ENCODE measurements at places on chromosomes 1 and 21.

- no peak for DNase-seq
Observed at GRCh38 chr1:17250601-17251000, 1.7 kb downstream of the PADI3 start.

- no peak for DNase-seq
Observed at GRCh38 chr1:228846952-228847351, 111.7 kb downstream of the RHOU start.

DNA sequence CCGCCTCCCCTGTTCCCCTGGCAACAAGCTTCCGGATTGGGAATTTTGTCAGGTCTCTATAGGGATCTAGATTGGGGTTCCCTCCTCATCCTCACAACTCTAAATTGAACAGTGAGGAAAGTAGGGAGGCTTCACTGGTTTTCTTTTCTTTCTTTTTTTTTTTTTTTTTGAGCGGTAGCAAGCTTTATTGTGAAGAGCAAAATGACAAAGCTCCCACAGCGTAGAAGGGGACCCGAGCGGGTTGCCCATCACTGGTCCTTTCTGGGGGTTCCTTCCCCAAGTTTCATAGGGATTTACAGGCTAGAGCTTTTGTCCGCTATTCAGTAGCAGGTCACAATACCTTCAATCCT lies 10.3 kb downstream of the ARHGEF2 start:
- DNase-seq = no peak

- DNase-seq = no peak
Observed at GRCh38 chr1:50775740-50776139, 184.3 kb downstream of the FAF1 start.

DNA sequence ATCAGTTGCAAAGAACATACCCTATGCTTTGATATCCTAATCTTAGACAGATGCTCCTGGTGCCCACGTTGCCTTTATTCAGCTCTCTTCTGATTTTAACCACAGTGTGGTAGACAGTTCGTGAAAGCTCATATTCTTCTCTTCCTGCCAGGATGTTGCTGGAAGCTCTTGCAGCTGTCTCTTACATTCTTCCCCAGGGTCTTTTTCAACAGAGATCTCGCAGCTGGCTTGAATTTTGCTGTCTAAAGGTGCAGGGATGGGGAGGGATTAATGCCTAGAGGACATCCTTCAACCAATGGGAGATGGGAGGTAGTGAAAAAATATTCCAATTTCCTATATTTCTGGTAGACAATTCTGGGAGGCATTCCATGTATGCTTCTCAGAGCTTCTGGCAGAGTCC lies 150.0 kb upstream of the APP start:
- no peak for DNase-seq

DNA sequence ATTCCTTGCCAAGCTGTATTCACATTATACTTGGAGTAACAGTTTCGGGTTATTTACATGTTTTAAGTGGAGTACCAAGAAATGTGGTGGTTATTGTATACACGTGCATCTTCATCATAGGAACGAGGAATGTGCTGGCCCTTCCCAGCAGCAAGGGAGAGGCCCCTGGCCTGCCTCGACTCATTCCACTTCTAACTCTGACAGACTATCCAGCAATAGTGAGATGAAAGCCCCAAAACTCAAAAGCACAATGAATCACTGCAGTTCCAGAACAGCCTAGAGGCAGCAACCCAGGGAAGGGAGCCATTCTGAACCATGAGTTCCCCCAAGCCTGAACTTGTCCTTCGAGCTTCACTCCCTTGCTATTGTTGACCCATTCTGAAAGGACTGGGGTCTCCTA lies 23.1 kb downstream of the FAM89A start:
- no peak for DNase-seq

- no peak for DNase-seq
Observed at GRCh38 chr1:227996187-227996950, 10.4 kb upstream of the WNT3A start.

Data from stimulated activated CD4-positive, alpha-beta T cell treated with anti-CD3 and anti-CD28 coated beads, Interleukin-12 subunit alpha, Interleukin-12 subunit beta, amount 100 ng/mL, for 4 hours (primary cell).